ENCODE measurements at places on chromosomes 16 and 17.

- DNase-seq, result no peak
These were observed 9.9 kb upstream of the FLCN start for GRCh38 chr17:17246879-17247278.

- DNase-seq, result no peak
These were observed 304.1 kb upstream of the C16orf82 start for GRCh38 chr16:26762594-26762993.

DNA sequence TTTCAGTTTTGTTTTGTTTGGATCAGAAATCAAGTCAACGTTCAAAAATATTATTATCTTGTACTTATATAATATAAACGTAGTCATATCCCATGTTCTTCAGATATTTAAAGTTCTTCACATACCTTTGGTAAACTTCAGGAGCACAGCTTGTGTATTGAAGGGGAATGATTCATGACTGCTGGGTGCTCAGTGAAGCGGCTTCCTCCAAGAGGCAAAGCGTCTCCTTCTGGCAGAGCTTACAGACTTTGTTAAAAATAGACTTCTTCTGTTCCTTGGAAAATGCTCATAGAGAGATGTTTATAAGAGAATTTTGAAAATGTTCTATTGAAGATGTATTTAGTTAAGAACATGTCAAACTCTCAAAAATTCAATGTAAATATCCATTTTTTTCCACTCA lies 155.6 kb upstream of the CNTNAP4 start:
- no peak for DNase-seq

DNA sequence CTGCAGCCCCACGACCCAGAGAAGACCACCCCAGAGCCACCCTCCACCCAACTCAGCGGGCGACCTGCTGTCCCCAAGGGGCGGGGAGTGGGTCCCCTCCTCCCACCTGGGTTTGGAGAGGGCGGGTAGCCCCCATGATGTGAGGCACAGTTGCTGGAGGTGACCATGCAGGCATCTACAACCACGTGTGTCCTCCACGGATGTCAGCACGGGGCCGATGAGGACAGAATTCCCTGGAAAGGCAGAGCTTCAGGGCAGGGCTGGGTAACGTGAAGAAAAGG lies 7.1 kb downstream of the UTS2R start:
- no peak for DNase-seq

DNA sequence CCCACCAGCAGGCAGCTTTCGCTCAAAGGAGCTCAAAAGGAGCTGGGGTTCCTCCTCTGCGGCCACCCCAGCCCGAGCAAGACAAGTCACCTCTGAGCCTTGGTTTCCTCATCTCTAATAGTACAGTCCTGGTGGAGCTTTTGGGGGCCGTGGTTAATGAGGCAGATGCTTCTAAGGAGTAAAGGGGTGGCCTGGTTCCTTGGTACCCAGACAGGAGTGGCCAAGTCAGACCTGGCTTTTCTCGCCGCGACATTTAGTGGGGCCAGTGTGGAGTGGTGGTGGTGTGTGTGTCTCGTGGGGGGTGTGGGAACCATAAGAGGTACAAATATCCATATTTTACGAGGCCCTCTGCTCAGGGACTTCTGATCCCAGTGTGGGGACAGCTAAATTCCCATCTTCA lies 6.7 kb downstream of the FOXF1 start:
- no peak for DNase-seq

- no peak for DNase-seq
These were observed 75.1 kb upstream of the GOT2 start for GRCh38 chr16:58809213-58809612.

GRCh38 chr16:65808790-65809189 lies 557.7 kb upstream of the CDH5 start:
- DNase-seq, result no peak

- DNase-seq, result no peak
These were observed 22.6 kb downstream of the GJD3 start for GRCh38 chr17:40341808-40342503.

Data from stimulated activated CD8-positive, alpha-beta memory T cell treated with anti-CD3 and anti-CD28 coated beads, Interleukin-15, amount 100 ng/mL, for 1 hour (primary cell).